ENCODE measurements at places on chromosomes 2 and 18.
A peak's percentile ranks its signal among the peaks of the same experiment; 100 is the strongest.

- no peak for DNase-seq
These were observed 63.9 kb downstream of the NEB start for GRCh38 chr2:151670346-151670745.

DNA sequence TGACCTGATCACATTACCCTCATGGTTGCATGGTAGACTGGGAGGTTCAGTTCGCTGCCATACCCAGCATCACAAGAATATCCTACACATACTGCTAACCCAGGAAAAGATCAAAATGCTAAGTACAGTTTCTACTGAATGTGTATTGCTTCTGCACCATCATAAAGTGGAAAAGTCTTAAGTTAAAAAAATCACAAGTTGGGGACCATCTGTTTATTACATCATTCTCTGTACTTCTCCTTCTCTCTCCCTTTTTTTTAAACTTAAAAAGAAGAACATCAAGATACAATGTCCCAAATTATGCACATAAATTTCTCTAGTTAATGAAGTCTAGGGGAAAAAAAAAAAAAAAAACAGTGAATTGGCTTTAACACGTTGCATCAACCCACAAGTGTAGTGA lies 43.3 kb downstream of the NBAS start:
- DNase-seq: no peak

DNA sequence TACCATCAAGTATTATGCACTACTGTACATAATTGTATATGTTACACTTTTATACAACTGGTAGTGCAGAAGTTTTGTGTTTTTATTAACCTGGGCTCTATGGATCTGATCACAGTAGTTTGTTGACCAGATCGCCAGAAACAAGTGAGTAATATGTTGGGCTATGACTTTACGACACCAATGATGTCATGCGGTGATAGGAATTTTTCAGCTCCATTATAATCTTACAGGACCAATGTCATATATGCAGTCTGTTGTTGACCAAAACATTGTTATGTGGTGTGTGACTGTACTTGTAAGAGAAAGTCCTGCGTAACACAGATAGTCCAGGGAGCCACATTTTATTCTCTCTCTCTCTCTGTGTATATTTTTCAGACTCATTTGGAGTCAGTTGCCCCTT lies 4.5 kb upstream of the ACOXL start:
- no peak for DNase-seq

DNA sequence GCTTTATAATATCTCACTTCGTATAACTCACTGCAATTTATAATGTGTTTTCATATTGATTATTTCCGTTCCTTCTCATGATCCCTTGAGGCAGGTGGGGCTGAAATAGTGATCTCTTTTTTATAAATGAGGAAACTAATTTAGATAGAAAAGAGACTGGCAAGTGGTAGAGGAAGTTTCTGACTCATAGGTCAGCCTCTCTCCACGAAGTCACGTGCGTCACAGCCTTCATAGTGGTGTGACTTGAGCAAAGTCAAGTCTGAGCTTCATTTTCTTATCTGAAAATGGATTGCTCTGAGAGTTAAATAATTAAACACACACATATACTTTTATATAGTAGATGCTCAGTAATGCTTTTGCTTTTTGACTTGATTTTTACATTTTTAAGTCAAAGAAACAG lies 19.9 kb downstream of the ABCG5 start:
- DNase-seq: peak; percentile 11

- no peak for DNase-seq
These were observed 403.8 kb upstream of the ID2 start for GRCh38 chr2:8277921-8278571.

- DNase-seq: no peak
These were observed 33.9 kb downstream of the CFAP53 start for GRCh38 chr18:50232419-50232818.

- no peak for DNase-seq
These were observed 258.7 kb upstream of the HS6ST1 start for GRCh38 chr2:128577141-128577930.

- no peak for DNase-seq
These were observed 16.8 kb upstream of the CLASP1 start for GRCh38 chr2:121666042-121666441.

GRCh38 chr2:213002383-213002782 lies 149.0 kb downstream of the IKZF2 start:
- no peak for DNase-seq

DNA sequence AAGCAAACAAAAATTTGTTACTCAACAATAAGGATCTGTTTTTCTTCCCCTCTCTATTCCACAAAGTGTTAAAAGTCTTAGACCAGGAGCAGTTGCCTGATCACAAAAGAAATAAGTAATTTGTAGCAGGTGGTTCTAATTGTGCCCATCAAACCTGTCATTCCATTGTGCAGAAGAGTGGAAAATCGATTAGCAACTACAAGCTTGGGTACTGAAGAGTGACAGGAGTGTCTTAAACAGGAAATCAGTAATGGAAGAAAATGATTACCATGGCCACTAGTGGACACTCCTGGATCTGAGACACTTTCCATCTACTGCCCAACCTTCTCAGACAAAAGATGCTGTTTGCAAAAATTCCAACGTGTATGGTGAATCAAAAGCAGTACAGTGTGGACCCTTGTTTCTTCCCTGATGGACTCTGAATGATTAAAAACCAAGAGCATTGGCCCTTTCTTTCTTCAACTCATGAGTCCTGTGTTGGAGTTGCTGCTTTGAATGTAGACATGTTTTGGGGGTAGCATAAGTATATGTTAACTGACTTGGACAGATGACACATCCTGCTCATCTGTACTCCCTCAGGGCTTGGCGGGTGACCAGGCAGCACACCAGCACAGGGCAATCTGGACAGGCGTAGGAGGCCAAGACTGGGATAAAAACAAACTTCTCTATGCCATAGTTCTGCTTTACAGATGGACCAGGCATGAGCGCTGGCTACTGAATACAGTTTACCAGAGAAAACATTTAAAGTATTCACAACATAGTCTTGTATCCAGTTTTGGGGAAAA lies 51.9 kb downstream of the PLA2R1 start:
- DNase-seq: no peak

GRCh38 chr18:48127606-48128005 lies 197.1 kb upstream of the SMAD2 start:
- no peak for DNase-seq

- no peak for DNase-seq
These were observed 58.5 kb downstream of the ROCK1 start for GRCh38 chr18:21053127-21053526.

GRCh38 chr2:75030218-75031009 lies 72.0 kb downstream of the POLE4 start:
- DNase-seq: no peak

DNA sequence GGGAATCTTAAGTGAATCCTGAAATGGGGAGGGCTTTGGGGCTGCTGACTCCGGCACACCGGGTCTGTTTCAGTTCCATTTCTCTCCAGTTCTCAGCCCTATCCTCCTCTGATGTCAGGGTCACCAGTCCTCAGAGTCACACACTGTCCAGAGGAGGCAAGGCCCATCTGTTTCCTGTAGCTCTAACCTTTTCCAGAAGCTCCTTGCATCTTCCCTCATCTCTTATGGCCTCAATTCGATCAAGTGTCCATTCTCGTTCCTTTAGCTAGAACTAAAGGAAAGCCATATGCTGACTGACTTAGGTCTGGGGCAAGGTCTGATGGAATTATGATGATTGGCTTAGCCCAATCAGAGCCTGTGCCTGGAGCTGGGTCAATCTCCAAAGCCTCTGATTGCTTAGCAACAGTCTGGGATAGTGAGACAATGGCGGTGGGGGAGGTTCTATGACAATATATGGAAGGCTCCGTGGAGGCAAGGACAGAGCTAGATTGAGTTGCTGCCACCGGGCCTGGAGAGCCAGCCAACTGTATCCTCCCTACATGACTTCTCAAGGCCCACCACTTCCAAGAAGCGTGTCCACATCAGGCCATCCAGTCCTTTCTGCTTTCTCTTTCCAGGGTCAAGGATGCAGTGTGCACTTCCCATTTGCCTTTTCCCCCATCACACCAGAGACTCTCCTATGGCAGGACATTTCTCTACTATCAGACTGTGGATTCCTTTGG lies 5.2 kb downstream of the ANKRD53 start:
- DNase-seq: no peak

- no peak for DNase-seq
These were observed 816 bp downstream of the GALNT14 start for GRCh38 chr2:31137211-31138036.

GRCh38 chr2:133377599-133377998 lies 190.7 kb downstream of the NCKAP5 start:
- no peak for DNase-seq

GRCh38 chr2:55009277-55010060 lies 40.8 kb downstream of the RTN4 start:
- DNase-seq: no peak

GRCh38 chr2:42566837-42567321 lies 1.6 kb upstream of the MTA3 start:
- no peak for DNase-seq

GRCh38 chr2:39625927-39626270 lies 39.8 kb upstream of the TMEM178A start:
- no peak for DNase-seq

- no peak for DNase-seq
These were observed 49.5 kb downstream of the KCNE4 start for GRCh38 chr2:223101340-223102039.

DNA sequence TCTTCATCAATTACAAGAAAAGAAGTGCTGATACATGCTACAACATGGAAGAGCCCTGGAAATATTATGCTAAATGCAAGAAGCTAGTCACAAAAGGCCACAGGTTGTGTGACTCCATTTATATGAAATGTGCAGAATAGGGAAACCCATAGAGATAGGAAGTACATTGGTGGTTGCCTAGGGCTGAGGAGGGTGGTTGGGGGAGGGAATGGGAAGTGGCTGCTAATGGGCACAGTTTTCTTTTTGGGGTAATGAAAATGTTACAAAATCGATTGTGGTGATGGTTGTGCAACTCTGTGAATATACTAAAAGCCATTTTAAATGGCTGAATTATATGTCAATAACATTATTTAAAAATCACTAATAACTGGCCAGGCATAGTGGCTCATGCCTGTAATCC lies 24.3 kb upstream of the RESP18 start:
- DNase-seq: no peak

- no peak for DNase-seq
These were observed 215.5 kb upstream of the RAB6C start for GRCh38 chr2:129763966-129764365.

DNA sequence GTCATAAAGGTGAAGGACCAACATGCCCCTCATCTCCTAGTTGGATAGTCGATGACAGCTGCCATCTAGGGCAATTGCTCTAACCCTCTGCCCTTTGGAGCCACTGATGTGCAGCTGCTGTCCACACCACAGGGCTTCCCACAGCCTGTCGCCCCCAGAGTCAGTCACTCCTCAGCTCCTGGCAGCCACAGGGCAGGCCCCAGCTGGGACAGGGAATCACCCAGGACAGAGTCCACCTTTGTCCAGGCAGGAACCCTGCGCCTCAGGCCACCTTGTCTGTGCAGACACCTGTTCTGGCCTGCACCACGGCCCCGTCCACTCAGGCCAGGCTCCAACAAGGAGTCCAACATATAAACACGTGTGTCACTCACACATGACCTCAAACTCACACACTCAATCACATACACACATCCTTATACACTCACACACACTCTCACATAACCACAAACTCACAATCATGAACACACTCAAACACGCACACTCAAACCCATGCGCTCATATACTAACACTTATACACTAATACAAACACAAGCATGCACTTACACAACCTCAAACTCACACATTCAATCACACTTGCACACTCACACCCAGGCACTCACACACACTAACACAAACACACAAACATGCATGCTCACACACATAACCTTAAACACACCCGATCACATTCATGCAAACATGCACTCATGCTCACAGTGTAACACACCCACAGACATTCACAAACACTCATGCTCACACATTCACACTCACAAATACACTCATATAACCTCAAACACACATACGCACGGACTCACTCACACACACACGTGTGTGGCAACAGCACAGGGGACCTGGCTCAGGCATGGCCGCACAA lies 29.7 kb downstream of the HDAC4 start:
- DNase-seq: no peak

GRCh38 chr2:27572998-27573429 lies 9.8 kb upstream of the ZNF512 start:
- no peak for DNase-seq

GRCh38 chr2:160358046-160358445 lies 135.6 kb downstream of the RBMS1 start:
- DNase-seq: no peak

DNA sequence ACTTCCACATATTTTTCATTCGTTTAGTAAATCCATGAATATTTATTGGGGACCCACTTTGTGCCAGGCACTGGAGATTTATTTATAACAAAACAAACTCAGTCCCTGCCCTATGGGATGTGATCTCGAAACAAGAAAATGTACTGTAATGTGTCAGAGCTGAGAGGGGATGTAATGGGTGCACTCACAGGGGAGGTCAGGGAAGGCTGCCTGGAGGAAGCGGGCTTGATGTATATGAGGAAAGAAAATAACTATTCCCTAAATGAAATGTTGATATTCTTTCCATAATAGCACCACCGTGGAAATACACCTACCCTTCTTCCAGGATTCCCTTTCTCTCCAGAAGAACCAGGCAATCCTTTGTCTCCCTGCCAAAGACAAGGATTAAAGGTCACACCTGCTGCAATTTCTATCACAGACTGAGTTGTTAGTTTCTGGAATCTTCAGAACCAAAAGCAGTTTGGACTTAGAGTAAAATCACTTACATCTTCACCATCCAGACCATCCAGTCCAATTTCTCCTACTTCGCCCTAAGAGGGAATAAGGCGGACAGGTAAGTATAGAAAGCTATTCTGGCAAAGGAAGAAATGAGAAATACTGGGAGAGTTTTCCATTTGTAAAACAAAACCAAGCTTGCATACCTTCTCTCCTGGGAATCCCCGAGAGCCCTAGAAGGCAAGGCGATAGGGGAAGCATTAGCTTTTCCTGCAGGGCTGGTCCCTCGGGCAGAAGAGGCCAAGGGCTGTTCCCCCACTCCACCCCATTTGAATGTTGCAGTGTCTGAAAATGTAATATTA lies 55.0 kb downstream of the COL6A3 start:
- DNase-seq: no peak

DNA sequence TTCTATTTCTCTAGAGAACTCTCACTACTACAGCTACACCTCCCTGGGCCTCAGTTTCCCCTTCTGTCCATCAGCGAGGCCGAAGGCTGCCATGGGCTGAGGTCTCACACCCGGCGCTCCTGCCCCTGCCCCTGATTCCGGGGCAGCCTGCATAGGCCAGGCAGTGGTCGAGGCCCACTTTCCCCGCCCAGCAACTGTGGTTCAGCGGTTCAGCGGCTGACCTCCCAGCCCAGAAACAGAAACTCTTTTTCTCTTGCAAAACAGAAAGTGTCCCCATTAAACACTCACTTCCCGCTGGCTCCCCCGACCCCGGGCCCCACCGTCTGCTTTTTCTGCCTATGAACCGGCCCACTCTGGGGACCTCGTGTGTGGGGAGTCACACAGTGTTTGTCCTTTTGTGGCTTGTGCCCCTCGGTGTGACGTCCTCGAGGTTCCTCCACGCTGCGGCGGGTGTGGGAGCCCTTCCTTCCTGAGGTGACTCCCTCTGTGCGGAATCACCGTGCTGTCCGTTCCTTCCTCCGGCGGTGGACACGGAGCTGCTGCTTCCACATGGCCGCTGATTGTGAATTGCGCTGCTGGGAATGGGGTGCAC lies 16.0 kb downstream of the PDCD1 start:
- peak; percentile 45 for DNase-seq
